ENCODE measurements at places on chromosomes 2 and 18.

GRCh38 chr2:71517851-71518250, 64.5 kb downstream of the DYSF start:
- DNase-seq, result no peak

DNA sequence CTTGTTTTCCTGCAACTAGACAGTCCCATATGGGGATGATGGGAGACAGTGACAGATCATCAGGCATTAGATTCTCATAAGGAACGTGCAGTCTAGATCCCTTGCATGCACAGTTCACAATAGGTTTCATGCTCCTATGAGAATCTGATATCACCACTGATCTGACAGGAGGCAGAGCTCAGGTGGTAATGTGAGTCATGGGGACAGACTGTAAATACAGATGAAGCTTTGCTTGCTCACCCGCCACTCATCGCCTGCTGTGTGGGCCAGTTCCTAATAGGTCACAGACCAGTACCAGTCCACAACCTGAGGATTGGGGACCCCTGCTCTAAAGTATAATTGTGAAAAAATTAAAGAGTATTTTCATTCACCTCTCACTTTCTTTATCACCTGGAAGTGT, 23.6 kb upstream of the RAB1A start:
- no peak for DNase-seq

GRCh38 chr2:69060938-69061501, 48.0 kb downstream of the ANTXR1 start:
- DNase-seq, result no peak

GRCh38 chr2:152791979-152792378, 73.6 kb downstream of the ARL6IP6 start:
- no peak for DNase-seq

GRCh38 chr2:159226059-159226461, 60.4 kb downstream of the WDSUB1 start:
- no peak for DNase-seq

GRCh38 chr2:62040926-62041325, 135.5 kb downstream of the COMMD1 start:
- no peak for DNase-seq

DNA sequence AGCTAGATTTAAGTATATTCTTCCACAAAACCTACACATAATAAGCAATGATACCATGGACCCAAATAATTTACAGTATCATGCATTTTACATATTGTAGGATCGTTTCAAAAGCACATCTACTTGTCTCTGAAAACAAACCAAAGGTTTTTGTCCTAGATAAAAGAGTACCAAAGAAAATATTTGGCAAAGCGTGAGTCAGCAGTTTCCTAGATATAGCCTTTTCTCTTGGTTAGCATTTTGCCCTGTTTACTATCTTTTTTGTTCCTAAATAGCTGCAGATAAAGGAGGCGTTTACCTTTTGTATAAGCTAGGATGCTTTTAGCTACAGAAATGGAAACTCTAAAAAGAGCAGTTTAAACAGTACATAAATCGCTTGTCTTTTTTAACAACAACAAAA, 305.8 kb upstream of the GULP1 start:
- no peak for DNase-seq

DNA sequence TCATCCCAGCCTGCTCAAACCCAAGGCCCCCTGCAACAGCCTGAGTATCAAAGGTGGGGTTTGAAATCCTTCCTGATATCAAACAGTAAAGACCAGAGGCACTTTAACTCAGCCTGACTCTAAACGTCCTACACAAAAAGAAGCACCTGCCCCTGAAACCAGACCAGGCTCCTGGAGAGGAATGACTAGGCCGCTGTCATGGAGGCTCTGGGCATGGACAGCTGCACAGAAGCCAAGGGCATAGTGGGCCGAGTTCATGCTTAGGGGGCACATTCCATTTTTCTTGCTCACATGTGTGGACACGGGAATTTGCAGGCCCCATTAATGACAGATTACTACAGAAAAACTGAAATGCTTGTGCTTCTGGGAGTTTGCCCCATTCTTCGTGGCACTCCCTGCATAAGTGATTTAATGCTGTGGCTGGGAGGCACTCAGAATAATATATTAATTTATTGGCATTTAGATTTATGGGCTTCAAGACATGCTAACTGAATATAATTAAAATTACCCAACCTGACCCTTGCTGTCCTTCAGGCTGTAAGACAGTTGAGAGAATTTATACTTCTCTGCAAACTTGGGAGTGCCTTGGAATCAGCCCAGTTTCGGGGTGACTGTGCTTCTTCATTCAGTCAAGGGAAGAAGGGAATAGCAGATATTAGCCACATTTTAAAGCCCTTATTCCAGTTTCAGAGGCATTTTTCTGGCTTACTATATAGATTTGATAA, 105.5 kb downstream of the GYPC start:
- DNase-seq, result no peak

DNA sequence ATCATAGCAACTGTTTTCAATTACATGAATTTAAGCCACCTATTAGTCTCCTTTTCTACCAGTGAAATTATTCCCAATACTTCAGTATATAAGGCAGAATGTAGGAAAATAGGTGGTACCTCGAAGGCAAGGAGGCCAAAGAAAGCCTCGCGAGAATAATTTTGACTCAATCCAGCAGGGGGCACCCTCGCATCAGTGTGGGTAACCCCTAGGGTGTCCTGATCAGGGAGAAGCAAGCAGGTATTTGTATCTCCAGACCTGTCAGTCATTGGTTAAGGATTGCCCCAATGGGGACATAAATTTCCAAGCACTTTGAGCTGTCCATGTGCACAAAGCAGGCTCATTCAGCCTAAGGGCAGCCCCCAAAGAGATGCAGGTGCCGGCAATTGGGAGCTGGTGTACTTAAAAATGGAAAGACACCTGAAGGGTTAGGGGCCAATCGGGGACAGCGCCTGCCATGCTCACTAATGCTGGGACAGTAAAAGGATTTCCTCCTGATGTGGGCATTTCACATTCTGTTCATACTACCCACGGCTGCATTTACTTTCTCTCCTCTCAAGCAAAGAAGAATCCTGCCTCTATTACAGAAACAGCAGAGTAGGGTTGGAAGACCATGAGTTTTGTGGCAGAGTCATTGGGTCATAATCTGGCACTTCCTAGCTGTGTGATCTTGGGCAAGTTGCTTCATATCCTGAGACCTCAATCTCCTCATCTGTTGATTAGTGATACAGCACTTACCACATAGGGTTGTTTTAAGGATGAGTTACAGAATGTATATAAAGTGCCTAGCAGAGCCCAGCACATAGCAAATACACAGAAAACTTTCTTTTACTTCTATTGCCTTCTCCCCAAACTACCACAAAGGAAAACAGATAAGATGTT, 136.1 kb downstream of the ICOS start:
- DNase-seq, result no peak

- DNase-seq, result no peak
These were observed 17.1 kb downstream of the RPRM start for GRCh38 chr2:153461453-153461852.

- DNase-seq, result no peak
These were observed 54.8 kb upstream of the CCDC178 start for GRCh38 chr18:33495278-33495677.

GRCh38 chr2:28322981-28323396, 69.7 kb upstream of the FOSL2 start:
- no peak for DNase-seq

- no peak for DNase-seq
These were observed 332.5 kb upstream of the TNP1 start for GRCh38 chr2:217192366-217192765.

- no peak for DNase-seq
These were observed 129.6 kb downstream of the GALNT14 start for GRCh38 chr2:31008561-31009114.

DNA sequence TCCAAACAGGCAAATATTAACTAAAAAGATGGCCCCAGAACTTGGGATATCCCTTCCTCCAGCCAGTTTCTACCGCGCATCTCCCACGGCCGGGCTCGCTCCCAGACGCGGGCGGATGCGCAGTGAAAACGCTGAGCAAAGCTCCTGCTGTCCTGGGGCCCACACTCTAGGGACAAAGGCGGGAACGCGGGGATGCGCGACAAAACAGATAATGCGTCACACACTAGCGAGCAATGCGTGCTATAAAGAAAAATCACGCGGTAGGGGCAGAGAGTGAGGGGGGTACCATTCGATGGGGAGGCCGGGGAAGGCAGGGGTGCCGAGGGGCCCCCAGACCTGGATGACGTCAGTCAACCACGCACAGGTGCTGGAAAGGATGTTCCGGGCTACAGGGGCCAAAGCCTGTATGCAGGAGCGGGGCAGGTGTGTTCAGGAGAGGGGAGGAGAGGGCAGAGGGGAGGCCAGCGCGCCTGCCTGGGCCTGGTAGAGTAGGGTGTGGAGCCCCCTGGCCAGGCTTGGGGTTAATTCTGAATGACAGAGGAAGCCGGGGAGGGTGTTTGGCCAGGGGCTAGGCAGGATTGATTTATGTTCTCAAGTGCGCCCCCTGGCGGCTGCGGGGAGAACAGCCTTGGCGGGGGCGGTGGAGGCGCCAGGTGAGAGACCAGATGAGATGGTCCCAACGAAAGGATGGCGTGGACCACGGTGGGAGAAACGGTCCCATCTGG, 14.9 kb upstream of the ITM2C start:
- DNase-seq, result no peak

- DNase-seq, result no peak
These were observed 509.4 kb upstream of the SETBP1 start for GRCh38 chr18:44171301-44171700.

DNA sequence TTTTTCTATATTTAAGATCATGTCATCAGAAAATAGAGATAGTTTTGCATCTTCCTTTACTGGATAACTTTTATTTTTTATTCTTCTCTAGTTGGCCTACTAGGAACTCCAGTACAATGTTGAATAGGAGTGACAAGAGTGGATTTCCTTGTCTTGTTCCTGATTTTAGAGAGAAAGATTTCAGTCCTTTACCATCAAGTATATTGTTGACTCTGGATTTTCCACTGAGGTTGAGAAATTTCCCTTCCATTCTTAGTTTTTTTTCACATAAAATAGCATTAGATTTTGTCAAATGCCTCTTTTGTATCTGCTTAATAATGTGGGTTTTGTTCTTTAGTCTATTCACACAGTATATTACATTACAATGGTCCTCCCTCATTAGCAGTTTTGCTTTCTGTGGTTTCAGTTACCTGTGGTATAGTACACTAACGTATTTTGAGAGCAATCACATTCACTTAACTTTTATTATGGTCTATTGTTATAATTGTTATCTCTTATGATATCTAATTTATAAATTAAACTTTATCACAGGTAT, 105.5 kb downstream of the THADA start:
- no peak for DNase-seq

DNA sequence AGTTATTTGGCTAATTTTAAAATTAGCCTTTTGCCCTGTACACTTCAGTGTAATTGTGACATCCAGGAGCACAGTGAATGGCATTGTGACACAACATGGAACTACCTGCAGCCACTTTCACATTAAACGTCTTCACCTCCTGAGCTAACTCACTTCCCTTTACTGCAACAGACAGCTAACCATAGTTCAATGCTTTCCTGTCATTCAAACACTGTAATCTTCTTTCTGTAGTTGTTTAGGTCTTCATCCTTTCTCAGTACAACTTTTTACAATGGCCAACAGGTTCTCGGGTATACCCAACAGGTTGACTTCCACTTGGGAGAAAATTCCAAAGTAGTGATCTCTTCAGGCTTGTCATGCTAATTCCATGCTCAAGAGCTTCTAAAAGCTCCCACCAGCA, 8.6 kb upstream of the AGPS start:
- no peak for DNase-seq

DNA sequence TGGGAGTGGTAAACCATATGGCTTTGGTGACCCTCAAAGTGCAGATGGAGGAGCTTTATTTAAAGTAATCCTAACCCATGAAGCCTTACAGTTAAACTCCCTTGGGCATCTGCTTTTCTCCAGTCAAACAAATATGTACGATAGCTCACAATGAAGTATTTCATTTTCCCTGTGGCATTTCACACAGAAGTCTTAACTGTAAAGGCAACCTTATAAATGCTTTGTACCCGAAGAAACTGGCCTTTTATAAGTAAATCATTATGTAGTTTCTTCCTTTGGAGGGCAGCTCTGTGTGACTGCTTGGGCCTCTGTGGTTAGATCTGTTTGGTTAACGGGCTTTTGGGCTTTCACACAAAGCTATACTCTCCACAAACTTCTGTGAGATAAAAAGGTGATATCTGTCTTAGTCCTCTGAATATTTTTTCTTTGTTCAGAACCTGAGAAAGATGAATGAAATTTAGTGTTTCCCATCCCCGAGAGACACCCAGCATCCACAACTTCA, 46.6 kb downstream of the SCN1A start:
- DNase-seq, result no peak

- no peak for DNase-seq
These were observed 110.8 kb downstream of the DDX1 start for GRCh38 chr2:15702452-15702851.

- peak; percentile 61 for DNase-seq
These were observed 62.2 kb upstream of the RTN4 start for GRCh38 chr2:55112229-55113031.

DNA sequence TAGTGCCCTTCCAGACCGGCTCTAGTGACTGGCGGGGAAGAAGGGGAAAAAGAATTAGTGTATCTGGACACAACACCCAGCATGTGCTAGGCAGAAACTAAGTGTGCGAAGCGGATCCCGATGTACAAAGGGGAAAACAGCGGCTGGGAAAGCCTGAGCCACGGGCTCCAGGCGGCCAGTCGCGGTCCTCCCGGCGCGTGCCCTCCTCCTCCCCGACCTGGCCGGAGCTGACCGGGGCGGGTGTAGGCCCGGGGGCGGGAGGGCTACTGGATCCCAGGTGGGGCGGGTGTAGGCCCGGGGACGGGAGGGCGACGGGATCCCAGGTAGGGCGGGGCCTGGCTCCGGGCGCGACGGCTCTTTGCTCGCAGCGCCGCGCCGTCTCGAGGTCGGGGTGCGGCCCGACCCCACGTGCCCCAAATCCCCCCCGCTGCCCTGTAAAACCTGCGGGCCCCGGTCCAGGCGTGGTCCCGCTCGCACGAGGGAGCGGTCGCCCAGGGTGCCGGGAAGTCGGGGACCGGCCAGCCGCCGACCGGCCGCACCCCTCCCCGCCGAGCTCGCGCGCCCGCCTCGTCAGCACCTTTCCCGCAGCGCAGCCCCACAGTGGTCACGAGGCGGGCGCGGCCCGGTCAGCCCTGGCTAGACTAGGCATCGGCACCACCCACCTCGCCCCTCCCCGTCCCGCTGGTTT, 48.8 kb downstream of the C2orf42 start:
- DNase-seq, result no peak

Data from tibial nerve (tissue), 4 donors.